ENCODE measurements at places on chromosomes 7 and 10. TPM values are rescaled to one million over a fixed set of nuclear protein-coding genes. Genes with fewer than 3 reads are reported as not detected.
A peak's percentile ranks its signal among the peaks of the same experiment; 100 is the strongest.

GRCh38 chr10:123890226-123890625 is 1.4 kb downstream of the CPXM2 start:
- no peak for DNase-seq

OR2A12 gene
- total RNA-seq = not detected

DNA sequence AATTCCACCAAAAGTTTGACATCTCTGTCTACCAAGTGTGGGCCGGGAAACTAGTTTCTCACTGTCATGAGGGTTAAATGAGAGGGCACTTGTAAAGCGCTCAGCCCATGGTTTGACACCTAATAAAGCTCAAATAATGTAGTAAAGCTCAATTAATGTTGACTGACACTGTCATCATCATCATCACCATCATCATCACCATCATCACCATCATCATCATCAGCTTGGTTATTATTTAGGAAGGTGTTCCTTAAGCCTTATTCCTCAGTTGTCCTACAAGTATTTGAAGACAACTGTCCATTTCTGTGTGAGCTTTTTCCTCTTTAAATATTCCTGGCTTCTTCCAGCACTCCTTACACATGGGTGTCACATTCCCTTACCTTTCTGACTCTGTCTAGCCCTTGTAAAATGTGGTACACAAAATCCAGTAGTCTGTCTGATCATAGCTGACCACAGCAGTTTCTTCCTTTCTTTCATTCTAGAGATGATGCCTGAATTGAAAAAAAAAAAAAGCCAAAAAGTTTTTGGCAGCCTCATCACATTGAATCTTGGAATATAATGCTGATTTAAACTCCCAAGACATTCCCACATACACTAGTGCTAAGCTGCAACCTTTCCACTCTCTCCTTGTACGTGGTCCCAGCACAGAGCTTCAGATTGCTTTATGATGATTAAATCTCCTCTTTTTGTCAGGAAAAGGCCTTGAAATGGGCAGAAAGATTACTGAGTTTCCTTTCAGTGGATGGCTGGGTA is 40.6 kb upstream of the SEPHS1 start:
- DNase-seq = no peak

DNA sequence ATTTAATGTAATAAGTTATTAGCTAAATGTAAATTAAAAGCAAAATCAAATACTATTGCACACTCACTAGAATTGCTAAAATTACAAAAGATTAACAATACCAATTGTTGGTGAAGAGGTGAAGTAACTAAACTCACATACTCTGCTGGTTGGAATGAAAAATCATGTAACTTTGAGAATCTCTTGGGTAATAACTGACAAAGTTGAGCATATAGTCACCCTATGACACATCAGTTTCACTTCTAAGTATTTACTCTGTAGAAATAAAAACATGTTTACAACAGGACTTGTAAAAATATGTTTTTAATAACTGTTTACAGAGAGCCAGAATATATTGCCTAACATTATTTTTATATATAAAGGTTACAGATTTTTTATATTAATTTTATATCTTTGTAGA is 33.6 kb downstream of the CNTNAP2 start:
- DNase-seq = no peak

DNA sequence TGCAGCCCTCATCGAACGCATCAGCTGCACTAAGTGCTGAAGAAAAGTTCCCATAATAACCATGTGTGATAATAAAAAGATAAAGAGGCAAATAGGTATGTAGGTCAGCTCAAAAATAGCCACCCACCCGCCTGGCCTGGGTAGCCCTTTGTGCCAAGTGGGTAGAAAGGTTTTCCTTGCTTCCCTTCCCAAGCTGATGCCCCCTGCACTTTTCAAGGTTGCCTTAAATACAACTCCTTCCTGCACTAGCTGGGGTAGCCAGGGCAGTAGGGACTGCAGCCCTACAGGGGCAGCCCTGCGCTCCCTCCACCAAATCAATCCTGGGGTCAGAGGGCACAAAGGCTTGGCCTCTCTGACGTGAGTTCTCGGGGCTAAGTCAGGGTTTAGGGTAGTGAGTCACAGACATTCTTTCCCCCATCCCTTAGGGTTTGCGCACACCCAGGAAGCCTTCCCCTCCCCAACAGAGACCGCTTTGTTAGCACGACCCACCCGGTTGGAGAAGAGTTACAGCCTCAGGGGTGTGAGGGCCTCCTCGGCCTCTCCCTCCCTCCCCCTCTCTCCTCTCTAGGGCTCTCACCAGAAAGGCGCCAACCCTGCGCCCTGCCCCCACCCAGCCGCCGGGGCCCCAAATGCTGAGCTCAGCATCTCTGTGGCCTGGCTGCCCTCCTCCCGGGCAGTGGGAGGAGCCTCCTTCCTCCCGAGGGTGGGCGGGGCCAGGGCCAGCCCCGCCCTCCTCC is 13.3 kb upstream of the DDIT4 start:
- no peak for DNase-seq

DNA sequence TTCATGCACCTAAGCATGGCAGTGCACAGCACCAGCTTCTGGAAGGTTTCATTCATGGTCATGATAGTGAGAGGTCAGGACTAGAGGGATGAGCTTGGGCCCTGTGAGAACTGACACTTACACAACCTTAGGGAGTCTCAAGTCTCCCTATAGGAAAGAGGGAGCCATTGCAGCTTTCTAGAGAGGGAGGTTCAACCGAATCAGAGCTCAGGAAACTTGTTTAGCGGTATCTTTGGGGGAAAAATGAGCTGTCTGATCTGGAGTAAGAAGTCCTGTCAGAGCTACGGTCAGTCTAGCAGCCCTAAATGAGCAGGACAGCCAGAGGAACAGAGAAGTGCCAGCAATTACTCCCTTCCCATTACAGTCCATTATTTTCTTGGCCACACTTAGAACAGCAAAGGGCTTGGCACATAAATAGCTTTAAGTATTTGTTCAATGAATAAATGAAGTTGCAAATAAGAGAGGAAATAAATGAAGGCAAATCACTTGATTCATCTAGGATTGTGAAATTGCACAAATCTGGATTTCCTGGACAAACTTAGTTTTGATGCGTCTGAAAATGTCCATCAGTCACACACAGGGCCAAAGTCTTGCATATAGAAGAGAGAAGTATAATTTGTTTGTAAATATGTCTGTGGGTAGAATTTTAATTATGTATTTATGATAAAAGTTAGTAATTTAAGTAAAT is 262.0 kb downstream of the GLI3 start:
- no peak for DNase-seq

DNA sequence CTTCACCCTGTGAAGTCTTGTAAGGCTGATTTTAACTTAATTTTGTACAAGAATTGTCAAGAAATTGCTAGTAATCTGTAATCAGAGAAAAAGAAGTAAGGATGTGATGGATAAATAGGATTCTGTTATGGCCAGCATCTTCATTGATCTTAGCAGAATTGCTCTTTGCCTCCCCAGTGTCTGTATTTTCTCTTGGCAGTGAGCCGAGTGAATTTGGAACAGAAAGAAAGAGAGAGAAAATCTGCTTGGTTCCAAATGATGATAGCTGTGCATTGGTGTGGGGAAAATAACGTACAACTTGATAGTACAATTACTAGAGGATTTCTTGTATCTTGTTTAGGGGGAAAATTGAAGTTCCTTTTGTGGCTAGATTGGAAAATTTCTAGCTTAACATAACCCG is 34.6 kb downstream of the VTI1A start:
- no peak for DNase-seq

CALHM1 gene
- not detected for total RNA-seq

- no peak for DNase-seq
These were observed 278.0 kb downstream of the CCSER2 start for GRCh38 chr10:84606428-84606827.

METTL27 gene
- total RNA-seq = 20.9 TPM

CTTNBP2 gene
- 4.4 TPM for total RNA-seq

INA gene
- total RNA-seq = 3.4 TPM

PODXL gene
- total RNA-seq = 444 TPM

GRCh38 chr7:1844951-1845390 is 174.9 kb downstream of the ELFN1 start:
- DNase-seq = peak; percentile 45

DNA sequence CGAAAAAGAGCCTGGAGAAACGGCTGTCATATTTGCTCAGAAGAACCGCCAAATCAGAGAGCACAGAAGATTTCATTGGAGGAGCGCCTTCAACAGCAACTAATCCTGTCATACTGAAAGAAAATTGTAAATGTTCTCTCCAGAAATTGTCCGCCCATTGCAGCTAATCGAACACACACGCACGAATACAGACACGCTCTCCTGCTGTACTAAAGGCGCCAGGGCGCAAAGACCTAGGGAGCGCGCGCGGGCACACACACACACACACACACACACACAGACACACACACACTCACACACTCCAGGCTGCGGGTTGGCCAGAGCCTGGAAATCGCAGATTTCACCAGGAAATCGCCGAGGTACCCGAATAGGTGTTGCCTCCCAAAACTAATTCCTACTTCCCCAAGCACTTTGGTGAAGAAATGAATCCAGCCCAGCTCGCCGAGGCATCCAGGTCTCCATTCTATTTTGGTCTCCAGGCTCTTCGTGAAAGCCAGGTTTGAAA is at the start of gene CHRM2:
Gene CHRM2 (plus strand): TSS at position 157 of the 505 bp plus-strand sequence. CDS start 146,214 bp downstream, outside the sequence.
- peak; percentile 69 for DNase-seq

DNA sequence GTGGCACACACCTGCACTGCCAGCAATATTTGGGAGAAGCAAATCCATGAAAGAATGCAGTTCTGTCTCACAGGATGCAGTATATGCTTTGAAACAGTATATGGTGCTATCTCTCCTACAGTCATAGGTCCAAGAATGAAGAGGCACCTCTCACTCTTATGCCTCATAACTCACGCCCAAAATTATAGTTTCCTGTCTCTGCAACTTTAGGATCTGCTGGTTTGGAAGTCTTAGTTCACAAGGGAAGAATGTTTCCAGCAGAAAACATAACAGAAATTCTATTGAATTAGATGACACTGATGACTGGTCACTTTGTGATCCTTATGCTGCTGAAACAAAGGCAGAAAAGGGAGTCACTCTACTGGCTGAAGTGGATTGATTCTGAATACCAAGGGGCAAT is 5.7 kb downstream of the C10orf67 start:
- no peak for DNase-seq

- DNase-seq = peak; percentile 68
These were observed 589 bp upstream of the RAPGEF5 start for GRCh38 chr7:22357311-22358175.

ACHE gene
- 2.6 TPM for total RNA-seq

DNA sequence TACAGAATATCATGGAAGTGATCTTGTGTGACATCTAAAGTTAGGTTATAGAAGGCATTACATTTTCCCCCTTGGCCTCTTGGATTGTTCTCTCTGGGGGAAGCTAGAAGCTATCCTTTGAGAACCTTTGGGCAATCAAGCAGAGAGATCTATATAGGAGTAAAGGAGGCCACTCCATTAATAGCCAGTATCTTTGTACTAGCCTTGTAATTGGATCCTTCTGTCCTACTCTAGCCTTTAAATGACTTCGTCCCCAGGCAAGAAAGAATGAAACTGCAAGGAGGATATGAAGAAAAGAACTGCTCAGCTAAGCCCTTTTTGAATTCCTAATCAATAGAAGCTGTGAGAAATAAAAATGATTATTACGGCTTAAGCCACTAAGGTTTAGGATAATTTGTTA is 230.9 kb downstream of the AGMO start:
- DNase-seq = no peak

C10orf53 gene
- not detected for total RNA-seq

DNA sequence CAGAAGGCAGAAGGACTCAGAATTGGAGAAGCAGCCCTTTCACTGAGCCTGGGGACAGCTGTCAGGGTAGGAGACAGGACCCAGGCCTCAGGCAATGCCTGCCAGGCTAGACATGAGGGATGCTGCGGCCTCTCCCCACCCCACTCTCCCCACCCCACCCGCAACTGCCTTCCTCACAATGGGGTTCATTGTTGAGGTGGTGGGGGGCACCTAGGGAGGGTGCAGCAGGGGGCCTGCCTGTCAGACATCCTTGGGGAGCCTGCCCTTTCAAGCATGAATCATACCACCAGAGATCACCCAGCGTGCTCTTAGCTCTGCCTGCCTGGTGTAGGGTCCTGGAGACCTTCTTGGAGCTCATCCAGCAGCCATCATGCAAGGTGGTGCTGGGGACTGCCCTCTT is at the start of gene C10orf62:
Gene C10orf62 (plus strand): TSS at position 243 of the 400 bp plus-strand sequence. CDS start 177 bp downstream, outside the sequence.
- DNase-seq = no peak

SLC18A3 gene
- not detected for total RNA-seq

DNA sequence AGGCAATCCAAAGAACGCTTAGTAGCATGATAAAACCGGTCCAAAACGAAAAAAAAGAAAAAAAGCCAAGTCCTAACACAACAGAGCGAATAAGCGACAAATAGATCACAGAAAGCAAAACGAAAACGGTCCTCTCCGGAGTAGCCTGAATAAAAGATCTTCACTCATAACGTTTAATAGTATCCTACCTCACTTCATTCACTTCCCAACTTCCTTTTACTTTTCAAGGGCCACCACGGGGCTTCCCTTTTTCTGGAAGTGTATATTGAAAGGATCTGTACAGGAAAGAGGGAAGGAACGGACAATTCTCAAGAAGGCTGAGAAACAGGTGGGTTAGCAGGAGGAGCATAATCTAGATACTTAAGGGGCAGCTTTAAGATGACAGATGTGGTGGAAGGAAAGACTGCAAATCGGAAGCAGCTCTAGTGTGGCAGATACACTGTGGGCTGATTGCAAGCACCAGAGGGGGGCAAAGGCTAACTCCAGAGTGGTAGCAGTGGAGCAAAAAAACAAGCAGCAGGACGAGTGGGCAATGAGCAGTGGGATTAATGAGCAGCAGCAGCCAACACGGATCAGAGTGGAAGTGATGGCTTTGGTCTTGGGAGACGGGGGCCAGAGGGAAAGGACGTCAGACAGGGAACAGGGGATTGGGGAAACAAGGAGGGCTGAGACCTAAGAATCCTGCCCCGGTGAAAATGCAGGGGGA is 866 bp downstream of the CNOT4 start:
- peak; percentile 71 for DNase-seq

DNA sequence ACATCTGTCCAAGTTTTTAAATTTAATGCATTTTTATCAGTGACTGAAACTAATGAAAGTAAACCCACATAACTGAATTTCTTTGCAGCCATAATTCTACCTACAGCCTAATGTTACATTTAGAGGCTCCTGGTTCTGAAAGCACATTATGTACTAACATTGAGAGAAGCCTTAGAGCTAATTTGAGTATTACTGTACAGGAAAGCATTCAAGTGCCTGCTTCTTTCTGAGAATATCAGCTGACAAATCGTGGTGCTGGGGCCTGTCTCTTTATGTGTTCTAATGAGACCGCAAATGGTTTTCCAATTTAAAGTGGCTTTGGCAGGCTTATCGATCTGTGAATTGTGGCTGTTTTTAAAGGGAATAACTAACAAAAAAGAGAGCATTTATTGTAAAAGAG is 32.3 kb upstream of the DGKB start:
- DNase-seq = no peak
